ENCODE measurements at places on chromosomes 7 and 10. TPM values are rescaled to one million over a fixed set of nuclear protein-coding genes. Genes with fewer than 3 reads are reported as not detected.

SCART1 gene
- total RNA-seq, result 3.9 TPM

COL13A1 gene
- 5.2 TPM for total RNA-seq

DNA sequence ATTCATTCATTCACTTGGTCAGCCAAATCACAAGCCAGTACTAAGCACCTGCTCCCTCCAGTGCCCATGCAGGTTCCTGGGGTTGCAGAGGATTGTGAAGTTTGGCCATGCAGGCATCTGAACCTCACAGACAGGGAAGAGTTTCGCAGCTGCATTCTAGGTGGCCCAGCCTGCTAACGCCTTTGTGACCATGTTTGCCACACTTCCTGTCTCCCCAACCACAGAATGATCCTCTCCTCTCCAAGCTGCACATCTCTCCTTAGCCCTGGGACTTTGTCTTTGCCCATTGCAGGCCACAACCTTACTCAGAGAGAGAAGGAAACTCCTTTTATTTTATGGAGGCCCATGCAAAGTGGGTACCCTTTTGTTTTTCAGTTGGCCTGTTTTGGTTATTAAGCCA, 31.8 kb downstream of the EPDR1 start:
- no peak for DNase-seq

- peak; percentile 75 for DNase-seq
Measured at GRCh38 chr7:47771336-47771989, 176.8 kb downstream of the PKD1L1 start.

DNA sequence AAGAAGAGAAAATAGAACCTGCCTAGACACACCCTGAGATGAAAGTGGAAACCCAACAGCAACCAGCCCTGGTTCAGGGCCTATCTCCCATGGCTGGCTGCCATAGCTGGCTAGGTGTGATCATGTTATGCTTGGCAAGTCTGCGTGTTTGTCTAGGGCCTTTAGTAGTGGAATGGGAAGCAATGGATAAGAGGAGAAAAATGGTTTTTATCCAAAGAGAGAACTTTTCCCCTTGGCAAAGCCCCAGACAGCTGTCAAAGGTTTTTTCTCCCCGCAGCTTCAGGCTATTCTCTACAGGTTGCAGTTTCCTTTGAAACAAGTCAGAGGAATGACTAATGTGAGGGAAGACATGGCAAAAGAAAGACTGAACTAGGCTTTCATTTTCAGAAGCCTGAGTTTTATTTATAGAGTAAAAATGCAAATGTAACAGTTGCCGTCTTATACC, 161.5 kb downstream of the SEMA3D start:
- DNase-seq, result no peak

- no peak for DNase-seq
Measured at GRCh38 chr10:51907361-51907760, 208.0 kb upstream of the CSTF2T start.

GRCh38 chr10:79946271-79947082, 2.4 kb downstream of the SFTPD start:
- no peak for DNase-seq

PSD gene
- 2.2 TPM for total RNA-seq

CALHM3 gene
- not detected for total RNA-seq

DNA sequence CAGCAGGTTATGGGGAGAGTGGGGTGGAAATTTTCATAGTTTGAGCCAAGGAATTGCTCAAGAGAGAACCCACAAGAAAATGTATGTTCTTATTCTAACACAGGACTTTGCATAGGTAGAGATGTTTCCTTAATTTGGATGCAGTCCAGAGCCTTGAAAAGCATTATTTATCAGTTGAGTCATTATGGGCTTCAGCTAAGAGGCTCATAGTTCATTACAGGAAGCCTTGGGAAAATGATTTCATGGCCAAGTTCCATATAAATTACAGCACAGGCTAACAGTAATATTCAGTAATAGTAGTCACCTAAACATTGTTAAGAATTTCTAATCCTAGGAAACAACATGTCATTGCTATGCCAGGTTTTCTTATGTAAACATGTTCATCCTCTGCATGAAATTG, 131.1 kb upstream of the PTPRZ1 start:
- no peak for DNase-seq

GALNT17 gene
- 2.4 TPM for total RNA-seq

ASAH2 gene
- 1.3 TPM for total RNA-seq

GRCh38 chr10:100625816-100626215, 90.1 kb downstream of the HIF1AN start:
- DNase-seq, result peak; percentile 83

AKR1C4 gene
- not detected for total RNA-seq

TUBAL3 gene
- 0.44 TPM for total RNA-seq

GRCh38 chr10:52853704-52854103, 81.1 kb upstream of the MBL2 start:
- DNase-seq, result no peak

LIPF gene
- not detected for total RNA-seq

DNA sequence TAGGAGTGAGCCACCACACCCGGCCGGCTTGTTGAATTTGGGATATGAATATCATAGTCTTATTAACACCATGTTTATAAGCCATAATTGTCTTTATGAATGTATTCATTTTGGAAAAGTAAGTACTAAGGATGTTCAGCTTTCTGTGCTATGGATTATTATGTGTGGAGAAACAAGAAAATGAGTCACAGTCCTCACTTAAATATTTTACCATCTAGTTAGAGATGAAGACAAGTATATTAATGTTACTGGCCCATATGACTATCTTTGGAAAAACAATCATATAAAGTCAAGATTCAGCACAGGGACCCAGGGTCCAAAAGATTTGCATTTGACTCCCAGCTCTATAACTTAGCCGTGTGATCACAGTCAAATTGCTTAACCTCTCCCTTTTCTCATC, 9.8 kb upstream of the TOMM7 start:
- no peak for DNase-seq

DNA sequence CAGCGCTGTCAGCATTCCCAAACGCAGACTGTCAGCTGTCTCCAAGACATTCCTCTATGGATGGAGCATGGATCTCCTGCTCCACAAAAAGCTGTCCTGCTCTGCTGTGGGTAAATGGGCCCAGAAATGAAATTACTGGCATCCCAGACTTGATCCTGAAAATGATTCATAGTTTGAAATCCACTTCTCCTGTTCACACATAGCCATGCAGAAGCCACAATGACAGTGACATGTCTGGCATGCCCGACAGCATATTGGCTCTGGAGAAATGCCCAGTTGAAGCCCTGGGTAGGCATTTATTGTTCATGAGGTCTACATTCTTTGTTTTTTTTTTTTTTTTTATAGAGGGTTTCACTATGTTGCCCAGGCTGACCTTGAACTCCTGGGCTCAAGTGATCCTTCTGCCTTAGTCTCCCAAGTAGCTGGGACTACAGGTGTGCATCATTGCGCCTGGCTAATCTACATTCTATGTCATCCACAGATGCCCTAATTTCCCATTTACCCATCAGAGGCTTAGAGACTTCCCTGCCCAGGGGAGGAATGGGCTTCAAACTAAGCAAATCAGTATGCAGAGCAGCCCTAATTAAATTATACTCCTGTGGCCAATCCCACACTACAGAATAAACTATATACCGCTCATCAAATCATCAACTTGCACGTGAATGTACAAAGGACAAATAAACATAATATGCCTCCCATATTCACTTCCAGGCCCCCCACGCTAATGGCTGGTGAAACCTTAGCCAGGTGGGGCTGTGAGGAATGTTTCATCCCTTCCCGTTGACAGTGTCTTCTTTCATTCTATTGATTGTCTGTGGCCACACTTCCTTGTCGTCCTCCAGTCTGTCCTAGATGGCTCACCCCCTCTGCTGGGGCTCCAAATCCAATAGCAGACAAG, 61.8 kb upstream of the EEPD1 start:
- DNase-seq, result no peak

LBX1 gene
- not detected for total RNA-seq

SFMBT2 gene
- total RNA-seq, result 15.3 TPM

PCDH15 gene
- not detected for total RNA-seq

- DNase-seq, result no peak
Measured at GRCh38 chr10:116947841-116948529, 57.0 kb downstream of the SHTN1 start.

DNA sequence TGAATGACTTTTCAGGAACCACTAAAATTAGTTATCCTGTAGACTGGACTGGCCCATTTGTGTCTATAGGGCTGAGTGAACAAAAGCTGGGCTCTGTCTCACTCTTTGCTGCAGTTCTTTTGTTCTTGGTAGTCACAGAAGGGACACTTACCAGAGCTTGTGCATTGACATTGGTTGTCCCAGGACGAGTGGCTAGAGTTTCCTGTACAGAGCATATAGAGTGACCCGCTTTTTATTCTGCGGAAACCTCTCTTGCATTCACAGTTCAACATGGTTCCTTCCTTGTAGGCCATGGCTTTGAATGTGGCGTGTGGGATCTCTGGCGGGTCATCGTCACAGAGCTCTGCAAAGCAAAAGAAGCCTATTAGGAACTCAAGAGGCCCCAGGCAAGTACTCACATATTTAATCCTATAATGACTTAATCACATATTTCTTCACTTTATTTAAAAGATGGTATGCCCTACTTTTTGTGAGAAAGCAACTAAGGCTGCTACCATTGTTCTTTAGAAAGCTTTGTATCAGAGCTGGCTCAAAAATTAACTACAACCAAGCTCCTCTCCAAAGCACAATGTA, 36.4 kb downstream of the IL2RA start:
- DNase-seq, result no peak

MARVELD1 gene
- total RNA-seq, result 43.2 TPM

- DNase-seq, result no peak
Measured at GRCh38 chr10:115572740-115573455, 479.7 kb downstream of the ATRNL1 start.

DNA sequence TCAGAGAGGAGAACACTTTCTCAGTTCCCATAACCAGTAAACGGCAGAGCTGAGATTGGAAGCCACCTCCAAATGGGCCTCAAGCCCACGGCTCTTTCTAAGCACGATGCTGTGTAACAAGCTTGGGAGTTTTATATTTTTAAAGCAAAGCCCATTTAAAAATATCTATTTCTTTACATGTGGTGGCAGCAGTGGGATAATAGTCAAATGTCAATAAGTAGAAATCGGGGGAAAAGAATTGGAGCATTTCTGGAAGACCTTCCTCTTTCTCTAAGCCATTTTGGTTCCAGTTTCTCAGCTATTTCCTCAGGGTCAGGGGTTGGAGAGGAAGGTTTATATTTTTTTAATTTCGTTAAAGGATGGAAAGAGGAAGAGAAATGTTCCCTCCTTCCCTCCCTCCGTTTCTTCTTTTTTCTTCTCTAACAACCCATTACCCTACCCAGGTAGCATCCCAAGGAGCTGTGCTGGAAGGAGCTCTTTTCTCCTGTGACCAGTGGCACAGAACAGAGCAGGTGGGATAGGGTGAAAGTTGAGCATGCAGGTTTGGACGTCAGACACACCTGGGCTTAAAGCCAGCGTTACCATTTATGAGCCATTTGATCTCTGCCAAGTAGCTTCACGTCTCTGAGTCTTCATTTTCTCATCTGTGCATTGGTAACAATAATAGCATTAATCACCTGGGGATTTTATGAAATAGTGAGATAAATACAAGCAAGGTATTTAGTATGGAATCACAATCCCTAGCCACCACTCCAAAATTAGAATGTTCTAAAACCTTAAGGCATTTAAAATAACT, 515.7 kb downstream of the RPS24 start:
- no peak for DNase-seq

GRCh38 chr10:28796606-28797512, 119.5 kb downstream of the BAMBI start:
- no peak for DNase-seq

TRIM74 gene
- 1.3 TPM for total RNA-seq

- DNase-seq, result no peak
Measured at GRCh38 chr7:156220701-156221100, 408.4 kb upstream of the SHH start.

GRCh38 chr7:85191383-85191782, 4.5 kb upstream of the SEMA3D start:
- no peak for DNase-seq

DNA sequence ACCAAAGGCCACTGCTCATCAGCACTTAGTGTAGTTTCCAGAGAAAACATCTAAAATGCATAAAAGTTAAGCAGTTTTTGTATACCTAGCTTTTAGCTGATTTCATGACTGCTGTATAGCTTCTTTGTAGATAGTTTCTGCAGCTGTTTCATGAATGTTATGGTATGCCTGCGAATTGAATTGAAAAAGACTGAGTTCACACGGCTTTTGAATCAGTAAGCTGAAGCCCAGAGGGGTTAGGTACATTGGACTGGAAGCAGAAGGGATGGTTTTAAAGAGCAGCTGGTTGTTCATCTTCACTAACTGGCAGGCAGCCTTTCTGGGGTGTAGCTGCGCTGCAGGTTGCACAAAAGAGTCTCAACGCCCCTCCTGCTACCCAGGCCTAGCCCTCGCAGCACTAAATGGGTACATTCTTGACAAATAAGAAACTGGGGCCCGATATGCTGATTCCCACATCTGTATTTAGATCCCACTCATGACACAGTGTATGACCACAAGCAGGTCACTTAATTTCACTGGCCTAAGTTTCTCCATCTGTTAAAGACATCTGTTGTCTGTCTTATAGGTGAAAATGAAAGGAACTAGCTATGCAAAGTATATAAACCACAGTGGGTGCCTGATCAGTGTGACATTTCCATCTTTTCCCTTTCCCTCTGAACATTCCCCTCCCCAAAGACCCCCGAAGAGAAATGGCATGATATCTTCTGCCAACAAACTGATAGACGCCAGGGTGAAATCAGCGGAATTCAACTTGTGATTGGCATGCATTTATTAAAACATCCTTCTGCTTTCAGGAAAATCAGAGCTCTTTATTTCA, 85.9 kb upstream of the AGBL3 start:
- DNase-seq, result no peak

DNA sequence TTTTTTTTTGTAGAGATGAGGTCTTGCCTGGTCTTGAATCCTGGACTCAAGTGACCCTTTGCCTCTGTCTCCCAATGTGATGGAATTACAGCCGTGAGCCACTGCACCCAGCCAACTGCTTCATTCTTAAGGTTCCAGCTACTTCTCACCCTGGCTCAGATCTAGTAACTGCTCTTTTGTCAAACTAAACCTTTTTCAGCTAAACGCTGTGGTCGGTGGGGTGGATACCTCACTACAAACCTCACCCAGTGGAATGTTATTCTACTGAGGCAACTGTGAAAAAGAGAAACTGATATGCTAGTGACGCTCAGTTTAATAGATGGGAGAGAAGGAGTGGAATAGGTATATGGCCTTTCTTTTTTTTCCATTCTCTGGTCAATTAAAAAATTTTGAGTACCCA, 1.7 kb upstream of the MRLN start:
- no peak for DNase-seq

STEAP4 gene
- 80.2 TPM for total RNA-seq

CALCR gene
- total RNA-seq, result 5.3 TPM

DNA sequence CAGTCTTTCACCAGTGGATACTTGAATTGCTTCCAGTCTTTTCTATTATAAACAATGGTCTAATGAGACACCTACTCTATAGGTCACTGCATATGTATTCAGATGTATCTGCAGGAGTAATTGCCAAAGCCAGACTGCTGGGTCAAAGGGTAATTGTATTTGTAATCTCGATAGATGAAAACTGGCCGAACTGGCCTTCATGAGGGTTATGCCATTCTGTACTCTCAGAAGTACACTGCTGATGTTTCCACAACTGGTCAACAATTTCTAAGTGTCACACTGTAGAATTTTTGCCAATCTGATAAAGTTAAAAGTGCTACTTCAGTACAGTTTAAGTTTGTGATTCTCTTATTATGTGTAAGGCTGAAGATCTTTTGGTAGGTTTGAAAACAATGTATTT, 64.6 kb downstream of the JAZF1 start:
- no peak for DNase-seq
